ENCODE measurements at places on chromosomes 16 and 17.

- no peak for DNase-seq
Observed at GRCh38 chr17:79558091-79558900, 52.6 kb downstream of the RBFOX3 start.

- DNase-seq: peak; percentile 76
Observed at GRCh38 chr16:14529010-14529669, 100.9 kb downstream of the PARN start.

DNA sequence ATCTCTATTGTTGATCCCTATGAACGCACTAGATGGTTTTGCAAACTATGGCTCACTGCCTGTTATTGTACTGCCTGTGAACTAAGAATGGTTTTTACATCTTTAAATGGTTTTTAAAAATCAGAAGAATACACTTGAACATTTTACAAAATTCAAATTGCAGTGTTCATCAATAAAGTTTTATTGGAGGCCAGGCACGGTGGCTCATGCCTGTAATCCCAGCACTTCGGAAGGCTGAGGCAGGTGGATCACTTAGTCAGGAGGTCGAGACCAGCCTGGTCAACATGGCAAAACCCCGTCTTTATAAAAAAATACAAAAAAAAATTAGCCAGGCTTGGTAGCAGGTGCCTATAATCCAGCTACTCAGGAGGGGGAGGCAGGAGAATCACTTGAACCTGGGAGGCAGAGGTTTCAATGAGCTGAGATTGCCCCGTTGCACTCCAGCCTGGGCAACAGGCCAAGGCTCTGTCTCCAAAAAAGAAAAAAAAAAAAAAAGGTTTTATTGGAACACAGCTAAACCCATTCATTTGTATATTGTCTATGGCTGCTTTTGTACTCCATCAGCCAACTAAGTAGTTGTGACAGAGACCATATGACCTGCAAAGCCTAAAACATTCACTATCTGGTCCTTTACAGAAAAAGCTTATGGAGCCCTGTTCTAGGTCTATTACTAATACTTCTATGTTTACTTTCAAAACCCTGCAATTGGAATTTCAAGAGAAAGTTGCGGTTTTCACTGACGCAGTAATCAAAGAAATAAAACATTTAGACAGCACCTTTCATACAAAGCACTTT is 18.9 kb downstream of the IKZF3 start:
- DNase-seq: peak; percentile 44

DNA sequence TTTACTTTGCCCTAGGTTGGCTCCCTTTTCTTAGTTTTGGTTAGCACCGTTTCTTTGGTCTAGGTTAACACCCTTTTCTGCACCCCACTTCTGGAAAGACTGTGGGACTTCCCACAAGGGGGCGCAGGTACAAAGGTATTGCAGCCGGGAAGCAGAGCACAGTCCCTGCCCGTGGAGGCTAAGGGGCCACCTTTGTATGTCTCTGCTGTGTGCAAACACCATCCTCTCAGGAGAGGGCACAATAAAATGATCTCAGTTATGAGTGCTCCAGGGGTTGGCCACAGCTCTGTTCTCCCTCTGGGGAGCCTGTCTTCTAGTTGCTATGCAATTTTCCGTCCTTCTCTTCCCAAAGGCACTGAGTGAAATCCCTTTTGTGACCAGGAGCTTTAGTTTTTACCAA is 28.4 kb upstream of the TMC5 start:
- DNase-seq: peak; percentile 83

GRCh38 chr17:70329721-70330120 is 160.4 kb downstream of the KCNJ2 start:
- DNase-seq: no peak

GRCh38 chr16:12679660-12680272 is 123.9 kb downstream of the CPPED1 start:
- no peak for DNase-seq

GRCh38 chr17:77636835-77637817 is 321.4 kb upstream of the TNRC6C start:
- DNase-seq: no peak

GRCh38 chr17:78818152-78818846 is 22.3 kb downstream of the USP36 start:
- no peak for DNase-seq

GRCh38 chr17:48026502-48027321 is 10.9 kb downstream of the COPZ2 start:
- DNase-seq: peak; percentile 94

DNA sequence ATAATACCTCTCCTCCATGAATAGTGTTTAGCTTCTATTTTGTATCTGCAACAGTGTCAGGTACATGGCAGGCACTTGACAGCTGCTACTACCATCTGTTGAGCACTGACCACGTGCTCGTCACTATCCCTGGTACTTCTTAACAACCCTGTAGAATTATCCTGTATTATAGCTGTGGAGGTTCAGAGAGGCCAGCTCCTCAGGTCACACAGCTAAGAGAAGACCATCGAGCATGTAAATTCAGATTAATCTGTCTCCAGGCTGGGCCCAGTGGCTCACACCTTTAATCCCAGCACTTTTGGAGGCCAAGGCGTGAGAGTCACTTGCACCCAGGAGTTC is 26.3 kb downstream of the WSB1 start:
- DNase-seq: no peak

- DNase-seq: no peak
Observed at GRCh38 chr16:81661082-81661481, 118.0 kb upstream of the PLCG2 start.

- DNase-seq: peak; percentile 66
Observed at GRCh38 chr16:14564861-14565687, 65.0 kb downstream of the PARN start.

- DNase-seq: no peak
Observed at GRCh38 chr17:80177986-80178595, 8.3 kb downstream of the CARD14 start.

DNA sequence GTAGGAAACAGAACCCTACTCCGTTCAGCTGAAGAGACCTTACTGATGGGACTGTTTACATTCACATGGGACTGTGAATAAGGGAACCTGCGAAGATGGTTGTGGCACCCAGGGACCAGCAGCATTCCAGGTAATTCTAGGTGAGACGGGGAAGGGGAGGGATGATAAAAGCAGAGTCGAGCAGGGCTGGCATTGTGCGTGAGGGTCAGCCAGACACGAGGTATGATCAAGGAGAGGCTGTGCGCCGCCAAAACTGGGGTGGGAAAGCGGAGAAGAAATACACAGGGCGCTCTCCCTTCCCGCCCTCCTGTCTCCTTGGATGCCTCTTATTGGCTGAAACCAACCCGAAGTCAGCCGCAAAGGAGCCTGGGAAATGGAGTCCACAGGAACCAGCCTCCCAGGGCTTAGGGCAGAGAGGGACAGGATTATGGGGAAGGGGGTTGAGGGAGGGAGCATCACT is 38.4 kb upstream of the CSNK2A2 start:
- peak; percentile 58 for DNase-seq

GRCh38 chr16:4160658-4161430 is 44.6 kb upstream of the ADCY9 start:
- no peak for DNase-seq

DNA sequence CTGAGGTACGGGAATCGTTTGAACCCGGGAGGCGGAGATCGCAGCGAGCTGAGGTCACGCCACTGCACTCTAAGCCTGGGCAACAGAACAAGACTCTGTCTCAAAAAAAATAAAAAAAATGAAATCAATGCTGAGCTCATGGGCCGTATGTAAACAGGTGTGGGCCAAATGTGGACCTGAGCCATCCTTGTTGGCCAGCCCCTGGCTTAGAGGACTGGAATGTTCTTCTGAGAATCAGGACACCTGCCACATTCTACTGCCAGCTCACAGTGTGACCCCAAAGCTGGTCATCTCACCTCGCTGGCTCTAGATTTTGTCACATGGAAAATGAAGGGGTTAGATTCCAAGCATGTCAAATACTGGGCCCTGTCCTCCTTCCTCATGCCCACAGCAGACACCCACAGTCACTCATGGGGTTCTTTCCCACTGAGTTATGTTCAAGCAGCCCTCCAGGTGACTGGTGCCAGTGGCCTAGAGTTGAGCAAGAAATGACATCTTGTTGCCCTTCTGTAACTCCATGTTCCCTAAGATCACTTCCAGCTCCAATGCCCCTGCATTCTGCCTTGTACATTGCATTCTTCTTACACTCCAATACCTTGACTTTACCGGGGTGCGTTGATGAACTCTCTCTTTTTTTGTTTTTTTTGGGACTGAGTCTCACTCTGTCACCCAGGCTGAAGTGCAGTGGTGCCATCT is 110.6 kb downstream of the ABCC1 start:
- DNase-seq: no peak

DNA sequence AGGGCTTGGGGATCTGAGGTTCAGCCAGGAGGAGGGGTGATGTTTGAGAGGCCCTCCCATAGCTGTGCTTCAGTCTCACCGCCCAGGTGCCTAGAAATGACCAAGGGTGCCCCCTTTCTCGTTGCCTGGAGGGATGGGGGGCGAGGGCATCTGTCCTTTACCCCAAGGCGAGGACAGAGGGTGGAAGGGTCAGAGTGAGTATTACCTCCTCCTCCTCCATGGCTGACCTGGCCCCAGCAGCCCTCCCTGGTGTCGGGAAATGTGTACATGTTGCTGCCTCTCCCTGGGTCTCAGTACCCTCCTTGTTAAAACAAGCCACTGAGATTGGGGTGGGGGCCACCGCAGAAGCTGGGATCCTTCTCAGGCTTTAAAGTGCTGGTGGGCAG is 2.4 kb downstream of the NECAB2 start:
- no peak for DNase-seq

- no peak for DNase-seq
Observed at GRCh38 chr17:75853433-75853832, 1.7 kb downstream of the WBP2 start.

DNA sequence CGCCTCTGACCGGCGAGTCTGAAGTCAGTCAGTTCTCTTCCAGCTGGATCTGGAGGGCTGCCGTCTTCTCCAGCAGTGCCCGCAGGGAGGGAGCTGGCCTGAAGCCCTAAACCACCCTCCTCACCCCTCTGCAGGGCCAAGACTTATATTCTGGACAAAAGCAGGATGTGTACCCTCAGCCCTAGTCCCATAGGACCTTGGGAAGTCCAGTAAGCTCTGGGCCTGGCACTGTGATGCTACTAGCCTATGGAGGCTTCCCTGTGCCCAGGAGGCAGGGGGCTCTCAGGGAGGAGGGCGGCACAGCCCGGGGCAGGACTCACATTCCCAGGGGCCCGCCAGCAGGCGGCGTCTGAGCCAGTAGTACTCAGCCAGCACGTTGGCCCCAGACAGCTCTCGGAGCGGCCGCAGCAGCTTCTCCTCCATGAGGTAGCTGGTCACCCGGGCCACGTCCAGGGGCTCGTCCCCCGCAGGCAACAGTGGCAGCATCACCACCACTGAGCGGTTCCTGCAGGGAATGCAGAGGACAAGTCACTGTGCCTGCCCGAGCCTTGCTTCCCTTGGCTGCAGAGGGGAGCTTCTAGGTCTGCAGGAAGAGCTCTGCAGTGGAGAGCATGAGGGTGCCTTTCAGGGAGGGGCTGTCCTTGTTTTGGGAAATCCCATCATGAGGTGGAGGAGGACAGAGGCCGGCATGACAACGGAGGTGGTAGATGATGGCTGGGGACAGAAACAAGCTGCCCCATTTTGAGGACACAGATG is 41.7 kb downstream of the RMI2 start:
- DNase-seq: no peak

DNA sequence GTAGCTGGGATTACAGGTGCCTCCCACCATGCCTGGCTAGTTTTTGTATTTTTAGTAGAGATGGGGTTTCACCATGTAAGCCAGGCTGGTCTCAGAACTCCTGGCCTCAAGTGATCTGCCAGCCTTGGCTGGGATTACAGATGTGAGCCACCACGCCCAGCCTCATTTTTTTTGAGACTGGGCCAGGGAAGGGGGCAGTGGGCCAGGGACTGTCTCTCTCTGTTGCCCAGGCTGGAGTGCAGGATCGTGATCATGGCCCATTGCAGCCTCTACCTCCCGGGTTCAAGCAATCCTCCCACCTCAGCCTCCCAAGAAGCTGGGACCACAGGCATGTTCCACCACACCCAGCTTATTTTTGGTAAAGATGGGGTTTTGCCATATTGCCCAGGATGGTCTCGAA is 16.0 kb downstream of the RSL1D1 start:
- DNase-seq: no peak

DNA sequence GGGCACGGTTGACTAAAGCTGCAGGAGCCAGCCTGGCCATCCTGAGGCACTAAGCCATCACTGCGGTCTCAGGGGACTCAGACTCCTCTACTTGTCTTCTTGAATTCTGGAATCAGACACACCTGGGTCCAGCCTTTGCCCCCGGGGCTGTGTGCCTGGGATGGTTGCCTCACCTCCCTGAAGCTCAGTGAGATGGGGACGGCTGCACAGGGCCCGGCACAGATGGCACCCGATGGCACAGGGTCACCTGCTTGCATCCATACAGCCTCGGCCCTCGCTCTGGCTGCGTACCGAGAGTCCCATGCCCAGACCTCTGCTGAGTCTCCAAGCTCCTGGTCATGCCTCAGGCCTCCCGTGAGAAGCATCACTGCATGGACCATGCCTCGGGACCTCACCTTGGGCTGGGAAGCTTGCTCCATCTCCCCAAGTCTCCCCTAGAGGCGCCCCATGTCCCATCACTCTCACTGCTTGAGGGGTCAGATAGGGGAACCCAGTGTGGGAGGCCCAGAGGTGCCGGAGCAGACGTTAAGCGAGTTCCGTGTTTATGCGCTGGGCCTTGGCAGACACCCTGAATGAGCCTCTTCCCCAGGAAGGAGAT is 316.3 kb downstream of the SEC14L1 start:
- DNase-seq: no peak

DNA sequence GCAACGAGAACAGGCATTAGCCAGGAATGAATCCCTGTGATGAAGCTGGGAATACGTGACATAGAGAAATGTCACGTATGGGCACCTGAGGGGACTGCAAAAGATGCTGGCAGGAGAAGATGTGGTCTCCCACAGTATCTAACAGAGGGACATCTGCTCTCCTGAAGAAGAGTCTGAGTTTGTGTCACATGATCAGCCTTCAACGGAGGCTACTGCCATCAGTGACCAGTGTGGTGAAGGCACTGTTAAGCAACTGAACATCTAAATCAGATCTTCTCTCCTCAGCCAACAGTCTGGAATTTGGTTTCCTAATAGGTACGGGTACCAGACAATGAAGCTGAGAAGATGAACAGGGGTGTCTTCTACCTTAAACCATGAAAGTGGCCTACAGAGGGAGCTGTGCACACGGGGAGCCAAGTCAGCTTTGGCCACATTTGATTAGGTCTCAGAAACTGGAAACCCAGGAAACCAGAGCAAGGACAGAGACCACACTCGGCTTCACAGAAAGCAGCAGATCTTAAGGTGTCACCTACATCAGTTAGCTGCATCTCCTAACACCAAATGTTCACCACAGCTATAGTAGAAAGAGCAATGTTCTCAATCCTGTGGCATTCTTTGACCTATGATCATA is 41.8 kb downstream of the BRD7 start:
- no peak for DNase-seq

GRCh38 chr16:10130538-10130937 is 51.7 kb downstream of the GRIN2A start:
- no peak for DNase-seq

DNA sequence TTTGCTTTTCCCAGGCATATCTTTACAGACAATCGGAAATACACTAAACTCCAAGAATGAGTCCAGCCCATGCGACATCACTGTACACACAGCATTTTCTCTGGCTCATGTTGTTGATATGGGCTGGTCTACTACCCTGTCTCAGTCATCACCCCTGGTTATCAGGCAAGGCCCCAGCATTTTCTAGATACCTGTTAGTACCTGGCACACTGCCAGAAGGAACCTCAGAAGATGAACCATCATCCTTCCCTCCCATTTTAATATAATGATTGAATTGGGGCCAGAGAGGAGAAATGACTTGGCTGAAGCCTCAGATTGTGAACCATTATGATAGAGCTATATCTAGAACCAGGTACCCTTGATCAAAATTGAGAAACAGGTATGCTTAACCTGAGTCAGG is 406.2 kb downstream of the CDH11 start:
- DNase-seq: no peak

GRCh38 chr17:9322326-9322725 is 253.3 kb downstream of the STX8 start:
- DNase-seq: no peak
